ENCODE measurements at places on chromosomes 5 and 9. TPM values are rescaled to one million over a fixed set of nuclear protein-coding genes. Genes with fewer than 3 reads are reported as not detected.

Gene GRIN3A
- total RNA-seq, result not detected

Gene PCAT7
- under 0.01 TPM for total RNA-seq

Gene PRUNE2
- total RNA-seq, result 17.0 TPM

Gene BSPRY
- total RNA-seq, result not detected

Gene LRRC26
- total RNA-seq, result not detected

Gene ADRA1B
- total RNA-seq, result under 0.01 TPM

Gene SAP30L
- 54.8 TPM for total RNA-seq

Gene HK3
- not detected for total RNA-seq

Gene CYFIP2
- 1.4 TPM for total RNA-seq

Gene BARHL1
- total RNA-seq, result not detected

Gene MTAP
- 15.9 TPM for total RNA-seq

Gene LIFR
- total RNA-seq, result 20.5 TPM

Gene MELK
- 33.4 TPM for total RNA-seq

Gene LHX3
- total RNA-seq, result not detected

Gene SNX24
- total RNA-seq, result 23.7 TPM

Gene ACOT12
- total RNA-seq, result not detected
